ENCODE measurements at places on chromosomes 16 and 17.

- no peak for DNase-seq
Measured at GRCh38 chr17:352421-353212, at the start of gene RPH3AL. TSS of gene RPH3AL (minus strand) at chr17:352807. CDS start at chr17:327543, 25,264 bp downstream.

DNA sequence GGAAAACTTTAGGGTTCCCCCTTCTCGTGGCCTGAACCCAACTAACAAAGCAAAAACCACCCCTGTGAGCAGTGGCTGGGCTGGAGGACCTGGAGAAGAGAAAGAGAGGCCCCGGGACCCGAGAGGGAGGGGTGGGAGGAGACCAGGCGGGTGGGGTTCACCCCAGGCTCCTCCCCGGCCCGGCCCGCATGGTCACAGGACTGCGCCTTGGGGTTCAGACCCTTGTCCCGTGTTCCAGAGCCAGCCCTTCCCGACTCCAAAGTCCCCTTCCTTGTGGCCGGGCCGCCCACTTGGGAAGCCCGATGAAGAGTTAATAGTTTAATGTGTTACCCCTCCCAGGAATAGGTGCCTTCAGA, 852 bp downstream of the MARVELD3 start:
- DNase-seq, result no peak

DNA sequence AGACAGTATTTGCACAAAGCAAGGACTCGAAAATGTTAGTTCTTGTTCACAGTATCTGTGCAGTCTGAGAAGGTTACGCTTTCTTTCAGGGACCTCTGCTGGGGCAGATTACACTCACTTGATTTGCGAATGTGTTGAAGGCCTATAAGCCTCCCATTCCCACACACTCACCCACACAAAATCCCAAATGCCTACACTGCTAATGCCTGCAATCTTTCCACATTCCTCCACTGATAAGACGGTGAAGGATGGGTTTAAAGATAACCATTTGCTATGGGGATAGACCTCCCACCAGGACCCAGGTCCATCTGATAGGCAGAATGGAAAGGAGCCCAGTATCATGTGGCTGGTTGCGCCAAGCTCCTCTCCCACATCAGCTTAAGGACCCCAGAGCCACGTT, 394.9 kb upstream of the SALL1 start:
- no peak for DNase-seq

- DNase-seq, result no peak
Measured at GRCh38 chr16:79509211-79509631, 91.3 kb downstream of the MAF start.

- no peak for DNase-seq
Measured at GRCh38 chr16:88202207-88202745, 180.5 kb upstream of the ZNF469 start.

DNA sequence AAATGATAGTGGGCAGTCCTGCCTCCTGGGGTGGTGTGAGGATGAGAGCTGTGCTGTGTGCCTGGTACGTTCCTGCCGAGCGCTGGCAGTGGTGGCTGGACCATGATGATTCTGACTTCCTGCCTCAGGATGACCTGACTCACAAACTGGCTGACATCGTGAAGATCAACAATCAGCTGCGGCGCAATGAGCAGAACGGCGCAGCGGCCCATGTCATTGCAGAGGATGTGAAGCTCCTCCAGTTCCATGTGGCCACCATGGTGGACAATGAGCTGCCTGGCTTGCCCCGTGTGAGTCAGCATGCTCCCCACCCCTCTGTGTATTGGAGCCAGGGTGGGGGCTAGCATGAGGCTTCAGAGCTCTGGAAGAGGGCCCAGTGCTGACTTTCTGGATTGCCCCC, 13.1 kb downstream of the POLR2A start:
- DNase-seq, result no peak

DNA sequence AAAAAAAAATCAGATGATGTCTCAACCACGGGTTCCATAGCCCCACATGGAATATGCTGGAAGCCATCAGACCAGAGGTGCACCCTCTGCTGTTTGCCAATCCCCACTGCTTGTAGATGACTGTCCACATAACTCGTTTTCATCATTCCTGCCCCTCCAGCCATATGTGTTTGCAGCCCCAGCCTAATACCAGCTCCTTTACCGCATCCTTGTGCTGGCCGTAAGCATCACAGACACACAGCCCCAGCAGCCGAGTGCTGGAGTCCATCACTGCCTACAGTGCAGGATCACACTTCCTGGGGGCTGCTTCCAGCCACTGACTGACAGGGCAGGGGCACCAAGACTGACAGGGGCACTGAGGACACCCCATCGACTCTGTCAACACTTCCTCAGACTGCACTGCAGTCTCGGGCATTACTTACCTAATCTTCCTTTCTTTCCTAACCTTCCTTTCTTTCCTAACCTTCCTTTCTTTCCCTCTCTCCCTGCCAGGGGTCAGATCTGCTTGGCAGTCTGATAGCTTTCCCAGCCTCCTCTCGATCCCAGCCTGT, 5.0 kb downstream of the RCVRN start:
- no peak for DNase-seq

DNA sequence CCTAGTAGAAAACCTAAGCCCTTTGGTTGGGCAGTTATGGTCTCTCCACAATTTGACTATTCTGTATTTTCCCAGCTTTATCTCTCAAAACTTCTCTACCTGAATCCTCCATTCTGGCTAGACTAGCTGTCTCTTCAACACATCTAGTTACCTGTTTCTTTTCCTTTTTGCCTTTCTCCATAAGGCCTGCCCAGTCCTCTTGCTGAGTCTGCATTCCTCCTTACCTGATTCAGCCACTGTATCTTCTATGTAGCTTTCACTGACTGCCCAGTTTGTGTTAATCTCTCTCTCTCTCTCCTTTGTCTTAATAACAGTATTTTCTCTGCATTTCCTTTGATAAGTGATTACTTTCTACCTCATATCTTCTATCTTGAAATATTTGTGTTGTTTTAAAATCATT, 2.1 kb upstream of the EVI2A start:
- DNase-seq, result no peak

GRCh38 chr17:12618557-12618956, 47.1 kb upstream of the MYOCD start:
- no peak for DNase-seq

- no peak for DNase-seq
Measured at GRCh38 chr17:76023900-76024237, 3.2 kb downstream of the EVPL start.

GRCh38 chr16:11303405-11304138, 22.4 kb upstream of the PRM1 start:
- no peak for DNase-seq

DNA sequence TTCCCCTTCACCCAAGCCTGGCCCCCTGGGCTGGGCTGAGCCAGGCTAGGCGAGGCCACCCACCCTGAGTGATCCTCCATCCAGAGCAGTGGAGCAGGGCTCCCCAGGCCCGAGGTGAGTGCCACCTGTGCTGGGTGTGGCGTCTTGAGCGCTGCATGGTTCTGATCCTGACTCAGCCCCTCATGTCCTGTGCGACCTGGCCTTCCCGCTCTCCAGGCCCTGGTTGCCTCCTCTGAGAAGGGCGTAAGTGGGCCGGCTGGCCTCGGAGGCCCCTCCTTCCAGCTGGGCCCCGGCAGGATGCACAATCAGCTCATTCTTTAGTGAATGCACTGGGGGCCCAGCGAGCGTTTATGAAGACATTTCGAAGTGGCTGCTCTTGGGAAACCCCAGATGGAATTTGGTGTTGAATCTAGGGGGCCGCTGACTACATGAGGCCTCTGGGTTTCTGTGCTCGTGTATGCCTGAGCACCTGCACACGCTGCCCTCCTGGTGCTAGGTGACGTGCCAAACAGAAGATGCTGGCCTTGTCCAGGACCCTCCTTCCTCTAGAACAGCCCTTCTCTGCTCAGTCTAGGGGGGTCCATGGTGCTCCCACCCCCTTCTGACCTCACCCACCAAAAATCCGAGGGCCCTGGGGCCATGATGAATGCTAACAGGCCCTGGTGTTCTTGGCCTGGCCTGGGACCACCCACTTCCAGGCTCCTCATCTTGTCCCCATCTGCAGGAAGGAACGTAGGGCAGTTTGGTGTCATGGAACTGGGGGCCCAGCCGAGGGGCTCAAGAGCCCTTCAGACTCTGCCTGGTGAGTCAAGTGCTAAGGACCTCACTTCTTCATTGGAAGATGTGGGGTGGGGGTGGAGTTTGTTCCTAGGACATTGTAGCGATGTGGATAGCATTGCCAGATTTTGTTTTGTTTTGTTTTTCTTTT, 3.6 kb upstream of the TMEM92 start:
- peak; percentile 84 for DNase-seq

- no peak for DNase-seq
Measured at GRCh38 chr17:68197091-68197996, 50.5 kb upstream of the AMZ2 start.

GRCh38 chr17:19254651-19255050, 17.5 kb downstream of the EPN2 start:
- no peak for DNase-seq

DNA sequence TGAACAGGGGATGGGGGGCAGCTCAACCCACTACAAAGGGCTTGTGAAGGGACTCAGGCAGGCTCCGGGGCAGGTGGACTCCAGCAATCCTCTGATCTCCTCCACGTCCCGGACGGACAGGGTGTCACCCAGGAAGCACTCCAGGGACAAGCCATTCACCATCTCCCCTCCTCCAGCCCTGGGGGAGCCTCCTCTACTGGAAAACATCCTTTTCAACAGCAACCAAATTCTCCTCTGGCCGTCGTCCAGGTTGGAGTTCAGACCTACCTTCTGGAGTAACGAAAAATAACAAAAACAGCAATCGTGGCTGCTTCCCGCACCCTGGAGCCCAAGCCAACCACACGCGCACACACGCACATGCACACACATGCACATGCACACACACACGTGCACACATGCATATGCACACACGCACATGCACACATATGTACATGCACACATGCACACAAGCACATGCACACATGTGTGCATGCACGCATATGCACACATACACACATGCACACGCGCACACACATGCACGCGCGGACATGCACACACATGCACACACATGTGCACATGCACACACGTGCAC, 8.9 kb upstream of the RBFOX3 start:
- DNase-seq, result no peak

- DNase-seq, result no peak
Measured at GRCh38 chr17:15398291-15398690, 56.9 kb upstream of the TEKT3 start.

DNA sequence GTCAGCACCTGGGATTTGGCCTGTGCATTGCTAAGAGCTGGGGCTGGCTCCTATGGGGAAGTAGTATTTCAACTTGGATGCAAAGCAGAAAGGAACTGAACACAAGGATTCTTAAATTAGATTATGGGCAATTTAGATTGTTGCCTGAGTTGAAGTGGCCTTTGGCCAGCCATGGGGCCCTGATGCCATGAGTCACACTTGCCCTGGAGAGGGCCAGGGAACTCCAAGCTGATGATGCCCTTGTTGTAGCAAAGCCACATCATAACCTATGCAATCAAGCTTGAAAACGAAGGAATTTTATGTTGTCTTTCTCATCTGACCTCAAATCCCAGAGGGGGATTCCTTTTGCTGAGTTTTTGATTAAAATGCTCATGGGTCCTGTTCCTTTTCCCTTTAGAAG, 3.9 kb upstream of the SPATA32 start:
- no peak for DNase-seq

GRCh38 chr17:79065105-79065670, 9.4 kb upstream of the ENGASE start:
- DNase-seq, result no peak

DNA sequence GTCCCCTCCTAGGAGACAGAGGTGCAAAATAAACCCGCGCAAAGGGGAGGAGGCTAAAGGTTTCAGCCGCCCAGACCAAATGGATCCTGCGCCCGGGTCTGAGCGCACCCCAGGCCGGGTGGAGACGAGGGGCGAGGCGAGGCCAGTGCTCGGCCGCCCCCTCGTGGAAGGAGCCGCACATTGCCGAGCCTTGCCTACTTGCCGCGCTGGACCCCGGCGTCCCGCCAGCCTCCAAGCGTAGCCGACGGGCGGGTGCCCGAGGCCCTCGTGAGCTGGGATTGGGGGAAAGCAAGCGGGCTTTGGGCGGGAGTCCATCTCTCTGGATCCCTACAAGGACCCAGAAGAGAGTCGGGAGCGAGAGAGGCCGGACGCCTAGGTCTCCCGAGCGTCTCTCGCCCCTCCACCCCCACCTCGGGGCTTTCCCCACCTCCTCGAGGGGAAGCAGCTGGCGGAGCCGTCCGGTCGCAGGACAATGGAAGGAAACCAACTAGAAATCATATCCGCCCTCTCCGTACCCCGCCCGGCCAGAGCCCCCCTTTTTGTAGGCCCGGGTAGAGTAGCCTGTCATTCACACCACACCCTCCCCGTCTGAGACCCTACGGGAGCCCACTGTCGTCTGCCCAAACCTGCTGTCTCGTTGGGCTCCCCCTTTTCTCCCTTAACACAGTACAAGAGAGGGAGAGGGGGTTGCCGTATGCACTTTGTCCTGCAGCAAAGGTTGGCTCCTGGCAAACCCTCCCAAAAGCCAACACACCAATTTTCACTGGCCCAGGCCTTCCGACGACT, 664 bp upstream of the BCL6B start:
- DNase-seq, result no peak

DNA sequence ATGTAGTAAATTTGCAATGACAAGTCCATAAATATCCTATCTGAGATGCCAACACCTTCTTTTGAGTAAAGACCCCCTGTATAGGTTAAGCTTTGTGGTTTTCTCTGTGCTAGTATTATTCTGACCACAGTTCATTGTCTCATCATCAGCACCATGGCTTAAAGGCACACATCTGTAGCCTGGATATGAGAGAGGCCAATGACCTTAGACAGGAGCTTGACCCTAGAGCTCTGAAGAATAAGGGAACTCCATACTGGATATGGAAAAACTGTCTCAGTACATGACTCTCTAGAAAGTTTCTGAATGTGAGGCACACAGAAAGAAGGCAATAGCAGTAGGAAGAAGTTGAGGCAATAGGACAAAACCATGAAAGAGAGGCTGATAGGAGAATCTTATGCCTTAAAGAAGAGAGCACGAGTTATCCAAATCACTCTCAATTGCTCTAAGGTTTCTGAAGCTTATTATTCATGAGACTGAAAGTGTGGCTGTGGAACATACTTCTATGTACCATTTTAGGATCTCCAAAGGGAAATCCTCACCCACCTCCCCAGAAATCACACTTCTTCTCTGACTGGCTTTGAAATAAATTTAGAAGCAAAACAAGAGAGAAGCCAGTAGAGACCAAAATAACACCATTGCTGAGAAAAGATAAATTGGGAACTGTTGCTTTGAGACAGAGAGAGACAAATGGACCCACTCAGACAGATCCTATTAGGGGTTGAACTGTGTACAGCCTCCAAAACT, 150.2 kb downstream of the ABCA8 start:
- DNase-seq, result no peak

DNA sequence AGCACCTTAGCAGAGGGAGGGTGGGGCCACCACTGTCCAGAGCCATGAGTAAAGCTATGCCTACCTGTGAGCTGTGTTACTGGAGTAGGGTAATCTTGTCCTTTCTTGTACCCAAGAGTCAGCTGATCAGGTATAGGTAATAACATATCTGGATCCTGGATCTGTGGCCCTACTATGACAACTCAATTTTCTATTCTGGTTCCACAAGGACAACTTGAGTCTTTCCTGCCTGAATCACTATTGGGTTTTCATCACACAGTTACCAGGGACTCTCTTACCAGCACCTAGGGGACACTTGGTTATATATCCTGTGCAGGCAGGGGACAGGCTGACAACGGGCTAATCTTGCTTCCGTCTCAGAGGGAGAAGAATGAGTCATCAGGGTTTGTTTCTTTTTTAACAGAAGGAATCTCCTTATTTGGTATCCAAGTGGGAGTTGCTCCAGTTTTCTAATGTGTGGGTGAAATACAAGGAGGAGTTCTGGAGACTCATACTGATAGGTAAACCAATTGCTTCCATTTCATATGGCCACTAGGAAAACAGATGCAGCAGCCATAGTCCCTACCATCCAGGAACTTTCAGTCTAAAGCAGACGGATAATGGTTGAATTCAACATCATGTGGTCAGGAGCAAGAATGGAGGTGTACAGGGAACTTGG, 6.8 kb downstream of the ZNF267 start:
- DNase-seq, result no peak
